IPS DF 19.7 (cell line): ENCODE measurements at places on chromosomes 7 and 10.

DNA sequence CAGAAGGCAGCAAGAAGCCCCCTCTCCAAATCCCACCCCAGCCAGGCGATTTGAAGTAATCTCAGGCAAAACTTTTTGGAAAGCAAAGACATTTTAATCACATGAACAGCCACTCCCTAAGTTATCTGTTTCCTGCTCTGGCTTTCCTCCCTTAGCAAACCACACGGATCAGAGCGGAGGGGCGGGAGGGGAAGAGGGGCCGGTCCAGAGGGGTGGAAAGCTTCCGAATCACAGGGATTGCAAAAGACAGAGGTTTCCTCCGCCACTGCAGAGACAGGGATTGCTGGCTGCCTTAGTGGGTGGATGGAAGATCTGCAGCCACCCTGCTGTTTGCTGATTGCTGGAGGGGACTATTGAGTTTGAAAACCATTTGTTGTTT is 41.2 kb downstream of the ZCCHC24 start:
- no peak for DNase-seq

DNA sequence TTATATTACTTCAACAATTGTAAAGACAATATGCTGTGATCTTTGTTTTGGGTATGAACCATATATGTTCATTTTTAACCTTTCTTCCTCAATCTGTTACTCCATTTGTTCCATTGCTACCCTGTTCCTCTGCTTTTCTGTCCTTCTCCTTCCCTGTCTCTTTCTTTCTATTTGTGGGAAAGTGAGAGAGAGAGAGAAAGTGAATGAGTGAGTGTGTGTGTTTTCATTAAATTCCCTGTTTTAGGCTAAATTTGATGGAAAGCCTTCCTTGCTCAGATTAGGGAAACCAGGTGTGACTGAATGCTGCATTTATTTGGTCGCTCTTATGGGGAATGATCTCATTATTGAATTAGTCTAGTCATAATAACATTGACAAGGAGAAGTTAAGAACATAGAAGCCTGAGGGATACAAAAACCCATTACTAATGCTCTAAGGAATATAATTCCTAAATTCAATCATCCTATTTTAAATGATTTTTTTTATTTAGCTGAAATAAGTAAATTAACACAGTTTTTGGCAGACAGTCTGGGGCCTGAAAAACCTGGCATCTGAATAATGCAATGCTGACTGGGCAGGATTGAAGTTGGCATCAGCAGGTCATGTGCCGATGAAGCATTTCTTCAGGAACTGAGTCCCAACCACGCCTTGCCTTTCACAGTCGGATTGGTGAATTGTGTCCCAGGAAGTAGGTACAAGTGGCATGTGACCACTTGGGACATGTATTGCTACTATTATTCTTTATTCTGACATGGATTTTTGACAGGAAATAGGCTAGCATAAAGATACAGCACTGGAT is 117.6 kb upstream of the LRGUK start:
- DNase-seq: no peak

DNA sequence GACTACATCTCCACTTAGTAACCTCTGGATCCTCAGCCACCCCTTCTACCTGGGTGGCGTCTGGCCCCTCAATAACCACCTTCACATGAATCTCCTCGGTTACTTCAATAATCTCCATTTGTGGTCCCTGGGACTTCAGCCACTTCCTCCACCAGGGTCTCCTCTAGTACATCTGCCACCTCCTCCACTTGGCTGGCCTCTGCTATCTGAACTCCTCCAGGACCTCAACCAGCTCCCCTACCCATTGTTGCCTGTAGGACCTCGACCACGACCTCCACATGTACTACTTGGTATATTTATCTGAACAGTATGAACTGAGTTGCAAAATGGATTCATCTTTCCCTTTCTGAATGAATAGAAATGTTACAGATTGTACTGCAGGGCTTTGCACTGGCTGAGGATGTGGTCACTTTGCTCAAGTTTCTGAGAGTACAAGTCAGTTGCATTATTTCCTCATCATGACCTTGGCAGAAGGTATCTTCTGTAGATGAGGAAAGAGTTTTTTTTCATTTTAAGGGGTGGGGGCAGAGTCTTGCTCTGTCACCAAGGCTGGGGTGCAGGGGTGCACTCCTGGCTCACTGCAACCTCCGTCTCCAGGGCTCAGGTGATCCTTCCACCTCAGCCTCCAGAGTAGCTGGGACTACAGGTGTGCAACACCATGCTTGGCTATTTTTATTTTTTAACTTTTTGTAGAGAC is 36.0 kb downstream of the MAT1A start:
- no peak for DNase-seq

DNA sequence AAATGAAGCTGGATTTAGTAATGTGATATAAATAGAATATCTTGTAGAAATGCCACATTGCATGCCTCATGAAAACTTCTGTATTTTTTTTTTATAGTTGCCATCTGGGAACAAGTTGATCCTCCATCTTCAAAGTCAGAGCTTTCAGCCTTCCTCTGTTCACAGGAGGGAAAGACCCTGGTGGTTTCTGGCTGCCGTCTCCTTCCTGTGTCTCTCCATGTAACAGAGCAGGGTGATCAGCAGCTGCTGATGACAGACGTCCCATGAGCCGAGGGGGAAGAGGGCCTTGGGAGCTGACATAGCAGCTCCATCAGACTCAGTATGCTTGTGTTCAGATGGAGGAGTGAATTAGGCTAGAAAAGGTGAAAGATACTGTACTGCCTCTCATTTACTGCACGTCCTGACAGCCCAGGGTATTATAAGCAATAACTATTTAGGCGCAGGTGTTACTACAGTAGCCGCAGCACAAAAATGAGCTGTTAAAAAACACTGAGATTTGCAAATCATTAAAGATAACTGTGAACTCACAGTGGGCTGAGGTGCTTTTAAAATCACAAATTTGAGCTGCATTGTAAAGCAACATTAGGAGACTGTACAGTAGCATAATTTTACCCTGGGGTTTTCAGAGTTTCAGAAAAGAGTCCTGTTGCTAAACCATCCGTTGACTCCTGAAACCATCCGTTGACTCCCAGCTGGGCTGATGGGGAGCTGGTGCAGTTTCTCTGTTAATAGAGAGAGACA is 103.3 kb downstream of the CFAP58 start:
- DNase-seq: no peak

DNA sequence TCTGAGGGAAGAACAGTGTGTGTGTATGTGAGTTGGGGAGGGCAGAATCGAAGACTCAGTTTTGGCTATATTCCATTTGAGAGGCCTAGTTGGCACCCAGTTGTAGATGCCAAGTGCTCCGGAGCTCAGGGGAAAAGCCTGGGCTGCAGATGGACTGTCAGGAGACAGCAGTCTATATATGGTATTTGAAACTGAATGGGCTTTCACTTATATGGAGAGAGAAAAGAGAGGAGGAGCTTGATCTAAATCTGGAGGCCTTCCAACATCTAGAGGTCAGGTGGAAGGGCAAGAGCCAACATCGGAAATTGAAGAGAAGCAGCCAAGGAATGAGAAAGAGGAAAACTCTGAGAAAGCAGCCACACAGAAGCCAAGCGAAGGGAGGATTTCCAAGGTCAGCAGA is 350.8 kb upstream of the BMPER start:
- DNase-seq: no peak

DNA sequence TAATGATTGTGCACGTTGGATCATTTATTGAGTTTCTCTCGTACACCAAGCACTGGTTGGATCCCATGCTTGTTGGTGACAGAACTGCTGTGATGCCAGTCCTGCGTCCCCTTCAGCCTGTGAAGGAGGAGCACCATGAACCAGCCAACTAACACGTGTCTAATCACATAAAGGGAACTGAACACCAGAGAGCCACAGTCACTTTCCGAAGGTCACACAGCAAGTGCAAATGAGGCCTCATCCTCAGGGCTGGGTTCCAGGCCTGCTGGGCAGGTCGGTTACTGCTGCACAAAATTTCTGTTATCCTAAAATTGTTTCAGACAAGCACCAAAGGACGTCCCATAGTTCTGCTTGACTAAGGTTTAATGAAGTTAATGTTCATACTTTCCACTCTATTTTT is 332.0 kb upstream of the ZNF32 start:
- no peak for DNase-seq
